ENCODE measurements at places on chromosomes 5 and 9. TPM values are rescaled to one million over a fixed set of nuclear protein-coding genes. Genes with fewer than 3 reads are reported as not detected.

DNA sequence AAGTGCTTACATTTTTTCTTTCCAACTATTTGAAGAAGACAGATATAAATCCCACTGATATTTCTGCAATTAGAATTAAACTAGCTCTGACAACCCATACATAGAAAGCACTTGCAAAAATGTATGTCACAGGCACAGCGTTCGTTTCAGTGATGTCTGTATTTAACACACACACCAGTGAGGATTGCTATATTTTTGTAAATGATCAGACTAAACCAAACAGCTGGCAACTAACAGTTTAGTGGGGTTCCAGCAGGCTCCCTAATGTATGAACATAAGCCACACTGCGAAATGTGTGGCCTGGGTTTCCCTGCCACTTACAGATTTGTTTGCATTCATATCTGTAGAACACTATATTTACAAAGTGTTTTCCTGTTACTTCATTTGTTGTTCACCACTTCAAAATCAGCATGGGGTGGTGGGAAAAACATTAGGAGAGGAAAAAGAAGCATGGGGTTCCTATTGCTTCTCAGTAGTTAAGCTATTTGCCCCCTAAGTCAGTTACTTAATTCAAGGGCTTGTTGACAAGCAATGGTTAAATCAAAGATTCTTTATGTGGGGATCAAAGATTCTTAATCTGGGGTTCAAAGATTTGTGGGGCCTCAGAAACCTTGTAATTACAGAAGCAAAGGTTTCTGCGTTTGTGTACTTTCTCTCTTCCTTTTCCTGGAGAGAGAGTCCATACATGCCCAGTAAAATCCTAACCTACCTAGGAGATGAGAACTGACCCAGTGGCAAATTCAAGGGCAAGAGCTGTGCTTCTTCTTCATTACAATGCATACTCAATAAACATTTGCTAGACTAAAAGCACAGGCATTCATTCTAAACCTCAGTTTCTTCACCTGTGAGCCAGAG is 27.1 kb downstream of the ZNF608 start:
- DNase-seq, result no peak

The MORN5 gene
- total RNA-seq, result not detected

DNA sequence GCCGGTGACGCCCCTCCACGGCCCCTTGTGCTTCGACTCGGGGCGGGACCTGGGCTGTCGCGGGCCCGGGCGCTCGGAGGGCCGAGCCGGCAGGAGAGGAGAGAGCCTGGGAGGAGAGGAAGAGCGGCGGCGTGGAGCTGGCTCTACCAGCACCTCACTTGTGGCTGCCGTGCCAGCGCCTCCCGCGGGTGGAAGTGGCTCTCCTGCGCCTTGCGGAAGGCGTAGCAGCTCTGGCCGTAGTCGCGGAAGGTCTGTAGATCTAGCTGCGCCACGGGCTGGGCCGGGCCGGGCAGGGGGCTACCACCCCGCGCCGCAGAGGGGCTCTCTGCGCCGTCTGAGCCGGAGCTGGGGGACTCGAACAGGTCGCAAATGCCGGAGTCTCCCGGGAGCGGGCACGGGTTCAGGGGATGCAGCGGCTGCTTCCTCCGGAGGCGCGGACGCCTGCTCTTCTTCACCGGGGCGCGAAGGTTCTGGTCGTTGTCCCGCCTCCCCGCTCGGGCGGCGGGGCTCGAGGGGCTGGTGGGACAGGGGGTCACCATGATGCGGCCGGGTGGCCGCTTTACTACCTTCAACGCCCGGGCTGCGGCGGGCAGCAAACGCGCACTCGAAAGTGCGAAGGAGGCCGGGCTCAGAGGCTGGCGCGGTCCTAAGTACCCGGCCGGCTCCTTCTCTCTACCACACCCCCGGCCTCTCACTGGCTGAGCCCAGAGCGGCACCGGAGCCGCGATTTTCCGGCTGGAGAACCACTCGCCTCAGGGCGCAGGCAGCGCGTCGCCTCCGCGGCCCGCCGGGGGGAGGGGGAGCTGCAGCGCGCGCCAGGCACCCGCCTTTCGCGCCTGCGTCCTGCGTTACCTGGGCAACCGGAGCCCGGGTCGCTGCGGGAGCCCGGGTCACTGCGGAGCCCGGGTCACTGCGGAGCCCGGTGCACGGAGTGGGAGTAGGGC is at the start of gene CCNO:
Gene CCNO, minus strand, starts transcription at position 624 of the 944 bp plus-strand sequence. Its CDS starts 85 bp downstream, at position 539.
- DNase-seq, result peak; percentile 69

DNA sequence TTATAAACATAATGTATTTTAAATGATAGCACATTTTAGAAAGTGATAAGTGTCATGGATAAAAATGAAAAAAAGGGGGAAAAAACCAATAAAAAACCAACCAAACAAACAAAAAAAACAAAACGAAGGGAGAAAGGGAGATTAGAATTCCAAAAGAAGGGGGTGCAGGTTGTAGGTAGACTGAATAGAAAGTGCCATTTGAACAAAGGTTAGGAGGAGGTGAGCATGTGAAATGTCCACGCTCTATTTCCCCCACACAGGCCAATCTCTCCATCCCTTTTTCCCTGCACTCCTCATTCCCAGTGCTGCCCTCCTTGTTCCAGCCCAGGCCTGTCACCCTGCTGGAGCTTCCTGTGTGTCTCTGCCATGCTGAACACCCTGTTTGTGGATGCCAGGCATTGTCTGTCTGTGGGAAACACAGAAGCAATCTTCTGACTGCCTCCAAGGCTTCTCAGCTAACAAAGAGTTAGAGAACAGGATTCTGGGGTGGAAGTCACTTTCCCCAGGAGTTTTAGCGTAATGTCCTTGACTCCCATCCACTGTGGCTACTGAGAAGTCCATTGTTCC is 138.8 kb downstream of the ADAMTS16 start:
- DNase-seq, result no peak

The FGF10 gene
- not detected for total RNA-seq

GRCh38 chr5:148561801-148562311 is 92.5 kb downstream of the HTR4 start:
- no peak for DNase-seq

The LCN15 gene
- total RNA-seq, result not detected

DNA sequence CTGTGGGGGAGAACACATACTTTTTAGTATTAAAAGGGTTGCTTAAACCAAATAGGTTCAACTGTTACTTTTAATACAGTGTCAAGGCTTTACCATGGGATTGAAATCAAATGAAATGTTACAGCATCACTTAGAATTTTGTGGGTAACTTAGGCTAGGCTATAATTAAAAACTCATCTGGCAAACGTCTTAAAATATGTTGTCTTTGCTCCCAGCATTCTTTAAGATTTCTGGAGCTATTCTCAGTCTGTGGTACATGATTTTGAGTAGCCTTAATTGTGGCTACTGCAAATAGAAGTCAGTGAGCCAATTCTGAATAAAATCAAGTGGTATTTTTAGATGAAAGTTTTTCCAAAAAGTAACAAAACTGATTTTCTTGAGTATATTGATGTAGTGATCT is 30.7 kb downstream of the UHRF2 start:
- DNase-seq, result no peak

The MYO10 gene
- total RNA-seq, result not detected

DNA sequence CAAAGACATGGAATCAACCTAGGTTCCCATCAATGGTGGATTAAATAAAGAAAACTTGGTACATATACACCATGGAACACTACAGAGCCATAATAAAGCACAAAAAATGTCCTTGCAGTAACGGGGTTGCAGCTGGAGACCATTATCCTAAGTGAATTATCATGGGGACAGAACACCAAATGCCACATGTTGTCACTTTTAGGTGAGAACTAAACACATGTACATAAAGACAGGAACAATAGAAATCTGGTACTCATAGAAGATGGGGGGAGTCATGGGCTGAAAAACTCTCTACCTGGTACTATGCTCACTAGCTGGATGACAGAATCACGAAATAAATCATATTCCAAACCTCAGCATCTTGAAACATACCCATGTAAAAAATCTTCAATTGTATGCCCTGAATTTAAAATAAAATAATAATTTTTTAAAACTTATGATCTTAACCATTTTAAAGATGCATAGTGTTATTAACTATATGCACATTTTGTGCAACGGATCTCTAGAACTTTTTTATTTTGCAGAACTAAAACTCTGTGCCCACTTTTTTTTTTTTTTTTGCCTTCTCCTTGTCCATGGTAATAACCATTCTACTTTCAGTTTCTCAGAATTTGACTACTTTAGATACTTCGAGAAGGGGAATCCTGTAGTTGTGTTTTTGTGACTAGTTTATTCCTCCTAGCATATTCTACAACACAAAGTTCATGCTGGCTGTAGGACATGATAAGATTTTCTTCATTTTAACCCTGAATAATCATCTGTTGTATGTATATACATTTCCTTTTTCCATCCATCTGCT is 1081.6 kb upstream of the ACO1 start:
- no peak for DNase-seq
